ENCODE measurements at places on chromosomes 16 and 17.

DNA sequence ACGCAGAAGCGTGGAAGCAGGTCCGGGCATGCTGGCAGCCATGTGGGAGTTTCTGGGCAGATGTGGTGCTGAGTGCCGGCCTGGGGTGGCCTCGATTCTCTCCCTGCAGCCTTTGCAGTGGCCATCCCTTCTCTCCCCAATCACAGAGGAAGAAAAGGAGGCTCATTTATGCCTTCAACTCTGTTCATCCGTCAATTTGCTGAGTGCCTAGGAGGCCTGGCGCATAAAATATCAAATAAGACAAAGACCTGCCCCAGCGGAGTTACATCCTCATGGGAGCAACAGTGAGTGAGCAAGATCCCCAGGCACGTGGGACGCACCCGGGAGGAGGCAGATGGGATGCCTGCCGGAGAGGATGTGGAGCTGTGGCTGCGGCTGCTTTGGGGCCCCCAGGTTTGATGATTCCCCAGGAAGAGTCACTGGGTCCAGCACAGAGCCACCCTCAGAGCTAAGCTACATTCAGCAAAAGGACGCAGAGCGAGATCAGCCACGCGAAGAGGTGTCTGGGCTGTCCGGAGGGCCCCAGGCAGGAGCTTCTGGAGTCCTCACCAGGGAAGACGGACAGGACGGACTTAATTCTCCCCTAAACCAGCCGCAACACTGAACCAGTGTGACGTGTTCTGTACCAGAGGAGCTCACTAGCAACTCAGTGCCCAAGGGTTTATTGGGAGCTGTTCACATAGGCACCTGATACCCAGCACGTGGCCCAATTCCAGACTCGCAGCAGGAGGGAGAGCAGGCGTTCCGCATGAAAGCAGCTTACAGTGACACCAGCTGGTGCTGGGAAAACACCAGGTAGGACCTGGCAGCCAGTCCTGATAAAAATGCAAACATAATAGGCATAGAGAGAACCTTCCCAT, 11.3 kb downstream of the CA5A start:
- no peak for DNase-seq

- DNase-seq, result no peak
These were observed 63.4 kb downstream of the ADCY9 start for GRCh38 chr16:4052801-4053293.

DNA sequence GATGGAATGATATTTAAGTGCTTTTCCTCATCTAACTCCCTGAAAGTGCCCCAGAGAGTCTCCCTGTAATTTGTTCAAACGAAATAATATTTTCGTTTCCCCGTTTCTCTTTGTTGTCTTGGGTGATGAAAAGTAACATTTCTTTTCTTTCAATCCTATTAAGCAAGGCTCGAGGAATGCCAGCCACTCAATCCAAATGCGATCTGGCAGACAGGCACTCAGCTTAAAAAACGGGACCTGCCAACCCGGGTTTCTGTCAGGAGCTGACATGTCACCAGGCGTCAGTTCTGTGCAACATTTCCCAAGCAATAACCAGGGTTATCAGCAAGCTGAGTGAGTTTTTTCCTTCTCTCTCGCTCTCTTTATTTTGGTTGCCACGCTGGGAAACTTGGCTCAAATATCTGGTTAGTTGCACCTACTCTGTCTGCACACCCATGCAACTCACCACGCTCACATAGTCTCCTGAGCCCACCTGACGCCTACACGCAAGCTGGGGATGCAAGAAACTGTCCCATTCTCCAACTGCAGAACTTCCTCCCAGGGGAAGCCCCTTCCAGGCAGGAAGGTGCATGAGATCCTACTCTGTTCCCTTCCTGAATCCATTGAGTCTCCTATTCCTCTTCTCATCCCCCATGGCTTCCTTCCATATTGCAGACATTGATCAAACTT, 208.2 kb downstream of the C16orf78 start:
- DNase-seq, result no peak

DNA sequence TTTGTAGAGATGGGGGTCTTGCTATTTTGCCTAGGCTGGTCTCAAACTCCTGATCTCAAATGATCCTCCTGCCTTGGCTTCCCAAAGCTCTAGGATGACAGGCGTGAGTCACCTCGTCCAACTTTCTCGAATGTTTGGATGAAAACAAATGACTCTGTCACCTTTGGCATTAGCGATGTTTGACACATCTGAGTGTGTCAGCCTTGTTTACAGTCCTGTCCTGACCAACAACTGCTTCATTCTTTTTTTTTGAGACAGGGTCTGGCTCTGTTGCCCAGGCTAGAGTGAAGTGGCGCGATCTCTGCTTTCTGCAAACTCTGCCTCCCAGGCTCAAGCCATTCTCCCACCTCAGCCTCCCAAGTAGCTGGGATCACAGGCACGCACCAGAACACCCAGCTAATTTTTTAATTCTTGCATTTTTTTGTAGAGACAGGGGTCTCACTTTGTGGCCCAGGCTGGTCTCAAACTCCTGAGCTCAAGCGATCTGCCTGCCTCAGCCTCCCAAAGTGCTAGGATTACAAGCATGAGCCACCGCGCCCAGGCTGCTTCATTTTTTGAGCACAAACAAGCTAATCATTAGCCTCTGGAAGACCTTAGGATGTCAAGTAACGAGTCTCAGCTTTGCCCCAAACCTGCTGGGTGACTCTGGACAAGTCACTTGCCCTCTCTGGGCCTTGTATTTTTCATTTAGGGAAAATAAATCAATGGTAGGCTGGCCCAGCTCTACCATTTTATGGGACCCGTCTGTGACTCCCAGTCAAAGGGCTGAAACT, 7.4 kb downstream of the MYH11 start:
- no peak for DNase-seq

DNA sequence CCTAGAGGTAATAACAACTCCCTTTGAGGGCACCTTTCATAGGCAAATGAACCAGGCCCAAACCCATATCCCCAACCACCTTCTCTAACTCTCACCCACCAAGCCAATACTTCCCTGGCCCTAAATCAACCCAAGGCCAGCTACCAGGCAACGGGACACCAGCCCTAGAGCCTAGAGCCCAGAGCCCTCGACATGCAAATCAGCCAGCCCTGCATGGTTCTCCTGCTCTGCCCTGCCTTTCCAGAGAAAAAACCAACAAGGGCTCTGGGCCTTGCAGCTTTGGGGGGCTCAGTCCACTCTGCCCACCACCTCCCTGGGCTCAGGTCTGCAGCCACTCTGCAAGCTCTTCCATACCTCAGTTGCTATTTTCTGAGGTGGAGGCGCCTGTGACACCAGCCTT, 55.0 kb downstream of the PITPNM3 start:
- no peak for DNase-seq

- no peak for DNase-seq
These were observed 6.5 kb downstream of the TUBG2 start for GRCh38 chr17:42665581-42666001.
